ENCODE measurements at places on chromosomes 12 and 14.

DNA sequence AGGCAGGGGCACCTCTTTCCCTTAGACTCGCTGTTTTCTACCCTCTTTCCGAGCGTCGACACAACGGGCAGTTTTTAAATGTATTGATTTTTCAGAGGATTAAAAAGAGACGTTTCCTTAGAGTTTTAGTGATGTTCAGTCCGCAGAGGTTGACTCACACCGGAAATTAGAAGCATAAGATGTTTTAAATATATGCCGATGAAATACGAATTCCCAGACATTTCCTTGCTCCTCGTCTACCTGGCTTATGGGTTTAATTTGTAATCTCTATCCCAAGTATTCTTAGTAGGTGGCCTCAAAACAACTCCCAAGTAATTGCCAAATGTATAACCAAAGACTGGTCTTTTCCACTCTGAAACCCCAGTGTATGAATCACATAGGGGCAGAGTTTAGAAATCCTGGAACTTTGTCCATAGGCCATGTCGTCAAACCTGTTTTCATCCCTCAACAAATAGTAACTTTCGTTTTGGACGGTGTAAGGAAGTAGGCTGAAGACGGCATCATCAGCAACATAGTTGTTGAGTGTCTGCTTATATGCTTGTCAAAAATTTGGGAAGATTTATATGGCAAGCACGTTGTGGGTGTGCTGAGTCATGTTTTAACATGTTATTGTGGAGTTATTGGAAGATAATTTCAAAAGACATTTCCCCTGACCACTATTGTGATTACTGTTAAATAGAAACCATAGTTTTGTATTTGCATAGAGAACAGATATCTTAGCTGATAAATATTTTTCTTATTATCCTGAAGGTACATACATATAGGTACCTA, 824 bp downstream of the TBK1 start:
- DNase-seq = peak; percentile 12

- DNase-seq = no peak
Observed at GRCh38 chr12:55777856-55778255, 34.9 kb downstream of the GDF11 start.

- DNase-seq = no peak
Observed at GRCh38 chr12:112822056-112822455, 30.5 kb downstream of the RPH3A start.

DNA sequence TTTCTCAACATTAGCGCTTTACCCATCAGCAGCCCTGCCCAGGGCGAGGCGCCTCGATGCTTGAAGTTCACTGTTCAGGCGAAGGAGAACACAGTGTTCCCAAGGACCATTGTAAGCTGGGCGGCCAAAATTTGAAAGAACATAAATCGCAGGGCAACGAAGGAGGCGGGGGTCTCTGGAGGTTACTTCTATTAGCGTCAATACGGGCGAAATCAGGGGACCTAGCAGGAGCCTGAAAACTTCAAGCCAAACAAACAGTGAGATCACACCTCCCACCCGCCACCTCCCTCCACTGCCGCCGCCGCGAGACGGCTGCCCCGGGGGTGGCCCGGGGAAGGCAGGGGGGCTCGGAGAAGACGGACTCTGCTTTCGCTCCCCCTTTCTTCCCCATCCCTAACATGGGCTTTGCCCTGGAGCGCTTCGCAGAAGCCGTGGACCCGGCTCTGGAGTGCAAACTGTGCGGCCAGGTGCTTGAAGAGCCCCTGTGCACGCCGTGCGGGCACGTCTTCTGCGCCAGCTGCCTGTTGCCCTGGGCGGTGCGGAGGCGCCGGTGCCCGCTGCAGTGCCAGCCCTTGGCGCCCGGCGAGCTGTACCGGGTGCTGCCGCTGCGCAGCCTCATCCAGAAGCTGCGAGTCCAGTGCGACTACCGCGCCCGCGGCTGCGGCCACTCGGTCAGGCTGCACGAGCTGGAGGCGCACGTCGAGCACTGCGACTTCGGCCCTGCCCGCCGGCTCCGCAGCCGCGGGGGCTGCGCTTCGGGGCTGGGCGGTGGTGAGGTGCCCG, at the start of gene PDZRN4:
Gene PDZRN4 (plus strand): TSS at position 263 of the 783 bp plus-strand sequence.
- DNase-seq = no peak

DNA sequence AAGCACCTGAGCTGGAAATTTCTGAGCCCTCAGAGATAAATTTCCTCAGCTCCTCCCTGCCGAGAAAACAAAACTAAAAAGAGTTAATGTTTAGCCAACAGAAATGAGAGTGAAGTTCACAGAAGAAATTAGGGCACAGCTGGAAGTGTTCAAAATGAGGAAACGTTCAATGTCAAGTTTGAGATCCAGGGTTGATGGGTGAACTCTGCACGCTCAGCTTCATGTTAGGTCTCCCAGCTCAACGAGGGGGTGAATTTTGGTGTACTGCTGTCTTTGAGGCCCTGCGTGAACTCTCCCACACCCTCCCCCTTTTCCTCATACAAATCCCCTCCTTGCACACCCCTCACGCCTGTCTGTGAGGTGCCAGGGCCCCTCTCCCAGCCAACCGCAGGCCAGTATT, 13.3 kb upstream of the OAS3 start:
- no peak for DNase-seq

DNA sequence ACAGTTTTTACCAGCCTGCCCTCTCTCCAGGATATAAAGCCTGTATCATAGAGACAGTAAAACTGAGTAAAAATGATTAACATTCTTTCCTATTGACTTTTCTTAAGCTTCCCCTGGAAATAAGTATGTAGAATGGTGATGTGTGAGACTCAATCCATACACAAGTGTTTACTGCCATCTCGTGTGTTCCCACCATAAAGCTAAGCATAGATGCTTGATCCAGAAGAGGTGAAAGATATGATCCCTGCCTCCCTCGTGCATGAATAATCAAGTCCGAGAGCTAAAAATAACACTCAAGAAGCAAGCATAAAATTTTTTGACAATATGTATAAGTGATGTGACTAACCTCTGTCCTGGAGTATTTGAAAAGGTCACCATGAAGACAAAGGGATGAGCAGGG, 16.9 kb upstream of the GSG1 start:
- no peak for DNase-seq

DNA sequence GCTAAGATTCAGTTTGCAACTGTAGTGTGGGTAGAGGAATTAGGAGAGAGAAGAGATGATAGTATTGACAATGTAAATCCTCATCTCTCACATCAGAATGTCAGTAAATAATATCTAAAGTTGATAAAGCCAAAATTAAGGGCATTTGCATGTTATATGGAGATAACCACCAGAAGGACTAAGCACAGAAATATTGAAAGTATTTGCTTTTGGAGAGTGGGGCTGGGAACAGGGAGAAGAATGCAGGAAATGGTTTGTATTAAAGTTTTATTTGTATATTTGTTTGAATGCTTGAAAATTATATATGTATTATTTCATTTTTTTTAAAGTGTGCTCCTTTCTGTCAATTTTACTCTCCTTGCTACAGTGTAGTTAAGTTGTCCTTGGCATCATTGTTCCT, 491.4 kb downstream of the APAF1 start:
- DNase-seq = no peak

DNA sequence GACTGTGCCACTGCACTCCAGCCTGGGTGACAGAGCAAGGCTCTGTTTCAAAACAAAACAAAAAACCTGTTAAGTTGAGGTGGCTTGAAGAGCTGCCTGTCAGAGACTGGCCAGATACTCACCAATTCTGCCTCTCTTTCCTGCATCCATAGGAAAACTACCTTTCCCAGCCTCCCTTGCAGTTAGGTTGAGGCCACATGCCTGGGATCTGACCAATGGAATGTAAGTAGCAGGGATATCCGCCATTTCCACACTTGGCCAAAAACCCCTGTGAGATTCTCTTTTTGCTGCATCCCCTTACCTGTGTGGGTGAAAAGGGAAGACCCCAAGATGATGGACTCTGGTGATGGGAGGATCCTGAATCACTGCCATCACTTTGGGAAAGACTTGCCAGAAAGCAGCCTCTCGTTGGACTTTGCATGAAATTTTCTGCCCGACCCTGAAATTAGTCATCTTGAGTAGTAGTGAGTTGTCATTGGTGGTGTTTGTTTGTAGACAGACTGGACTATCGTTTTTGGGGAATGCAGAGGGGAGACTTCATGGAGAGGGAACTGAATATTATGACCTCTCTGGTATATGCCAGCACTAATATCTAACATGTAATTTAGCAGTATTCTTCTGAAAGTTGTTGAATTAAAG, 14.0 kb downstream of the GPR68 start:
- DNase-seq = no peak

GRCh38 chr14:98935921-98936320, 336.1 kb downstream of the BCL11B start:
- no peak for DNase-seq

GRCh38 chr12:12461923-12462315, 100.7 kb downstream of the DUSP16 start:
- DNase-seq = no peak

- no peak for DNase-seq
Observed at GRCh38 chr12:43167691-43168090, 384.3 kb downstream of the ADAMTS20 start.

DNA sequence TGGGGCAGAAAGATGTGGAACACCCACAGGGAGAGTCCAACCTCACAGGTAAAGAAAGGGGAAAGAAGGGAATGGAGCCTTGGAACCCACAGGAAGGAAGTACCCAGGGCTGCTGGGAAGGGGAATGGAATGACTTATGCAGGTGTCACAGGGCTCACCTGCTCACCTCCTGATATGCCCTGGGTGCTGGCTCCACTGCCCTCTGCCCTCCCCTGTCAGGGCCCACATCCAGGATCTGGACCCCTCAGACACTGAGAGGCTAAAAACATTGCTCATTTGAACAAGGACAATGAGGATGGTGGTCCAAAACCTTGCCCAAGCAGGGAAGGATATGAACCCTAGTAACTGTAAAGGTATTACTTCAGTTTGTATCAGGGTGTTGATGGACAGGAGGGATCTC, 19.3 kb downstream of the ZBTB39 start:
- peak; percentile 1 for DNase-seq

GRCh38 chr14:36900846-36901245, 239.2 kb downstream of the PAX9 start:
- DNase-seq = no peak

DNA sequence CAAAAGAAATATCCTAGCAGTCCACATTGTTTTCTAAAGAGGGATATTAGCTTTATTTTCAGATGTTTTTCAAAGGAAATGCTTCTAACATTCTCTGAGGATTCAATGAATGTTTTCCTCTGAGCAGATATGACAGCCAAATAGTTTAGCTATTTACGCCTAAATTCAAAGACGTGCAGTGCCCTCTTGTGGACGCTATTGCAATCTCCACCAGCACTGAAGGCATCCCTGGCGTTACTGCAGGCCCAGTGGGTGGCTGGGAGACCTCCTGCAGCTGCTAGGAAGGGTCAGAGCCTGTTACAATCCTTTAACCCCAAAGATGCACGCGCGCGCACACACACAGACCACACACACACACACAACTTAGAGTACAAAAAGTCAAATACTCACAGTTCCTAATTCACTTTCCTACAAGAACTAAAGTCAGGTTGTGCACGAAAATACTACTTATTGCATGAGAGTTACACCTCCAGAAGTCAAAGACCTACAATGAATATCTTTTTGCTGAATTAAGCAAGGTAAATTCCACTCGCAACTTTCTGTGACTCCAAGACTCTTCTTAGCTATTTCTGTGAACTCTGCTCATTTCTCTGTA, 589.3 kb upstream of the TMEM132C start:
- DNase-seq = peak; percentile 18

- DNase-seq = peak; percentile 33
Observed at GRCh38 chr12:10363914-10364814, 25.7 kb downstream of the KLRK1 start.

GRCh38 chr14:32202491-32202997, 525 bp downstream of the RNU6-8 start:
- DNase-seq = no peak

DNA sequence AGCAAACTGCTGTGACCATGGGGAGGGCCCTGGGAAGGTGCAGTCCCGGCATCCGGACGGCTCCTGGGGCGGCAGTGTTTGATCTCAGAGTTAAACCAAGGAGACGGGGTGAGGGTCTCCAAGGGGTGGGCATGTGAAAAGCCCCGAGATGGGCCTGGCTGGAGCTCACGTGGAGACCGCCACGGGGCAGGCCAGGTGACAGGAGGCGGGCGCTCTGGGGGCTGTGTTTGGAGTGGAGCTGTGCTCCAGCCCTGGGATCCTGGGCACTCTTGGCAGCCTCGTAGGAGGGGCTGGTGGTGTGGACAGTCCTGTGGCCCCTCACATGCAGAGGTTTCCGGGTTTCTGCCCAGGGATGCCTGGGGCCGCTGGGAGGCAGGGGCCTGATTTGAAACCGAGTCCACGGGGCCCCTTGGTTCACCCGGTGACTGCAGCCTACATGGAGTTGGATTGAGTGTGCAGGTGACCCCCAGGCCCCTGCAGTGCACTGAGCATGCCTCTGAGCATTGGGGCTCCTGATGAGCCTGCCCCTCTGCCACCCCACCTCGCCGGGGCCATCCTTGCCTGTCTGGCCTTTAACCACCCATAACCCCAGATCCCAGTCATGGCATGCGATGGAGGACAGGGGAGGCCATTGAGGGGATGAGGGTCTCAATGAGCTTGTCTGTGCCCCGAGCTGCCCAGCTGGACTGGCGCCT, 8.4 kb downstream of the KIF26A start:
- no peak for DNase-seq

GRCh38 chr12:54364413-54364812, at the start of gene GPR84:
TSS of gene GPR84 (minus strand) at chr12:54364486. CDS start at chr12:54363851, 635 bp downstream.
- DNase-seq = no peak

DNA sequence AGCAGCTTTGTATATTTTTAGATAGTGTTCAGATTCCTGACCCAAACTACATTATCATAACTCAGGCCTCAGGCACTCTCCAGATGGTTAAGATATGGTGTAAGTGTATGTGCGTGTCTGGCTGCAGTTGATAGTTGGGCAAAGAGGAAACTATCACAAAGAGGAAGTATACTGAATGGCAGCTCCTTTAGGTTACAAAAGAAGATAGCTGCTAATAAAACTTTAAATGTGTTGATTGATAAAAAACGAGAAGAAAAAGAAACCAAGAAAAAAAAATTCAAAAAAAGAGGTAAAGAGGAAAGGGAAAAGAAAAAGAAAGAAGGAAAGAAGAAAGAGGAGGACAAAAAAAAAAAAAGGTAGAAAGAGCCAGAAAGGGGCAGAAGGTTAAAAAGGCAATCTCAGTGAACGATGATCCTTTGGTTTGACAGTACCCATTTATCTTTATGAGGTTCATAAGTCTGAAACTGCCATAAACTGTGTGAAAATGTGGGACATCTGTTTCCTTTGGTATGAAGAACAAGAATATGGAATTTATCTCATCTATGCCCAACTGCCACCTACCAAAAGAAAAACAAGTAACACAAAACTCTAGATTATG, 42.2 kb downstream of the TAOK3 start:
- DNase-seq = peak; percentile 62

DNA sequence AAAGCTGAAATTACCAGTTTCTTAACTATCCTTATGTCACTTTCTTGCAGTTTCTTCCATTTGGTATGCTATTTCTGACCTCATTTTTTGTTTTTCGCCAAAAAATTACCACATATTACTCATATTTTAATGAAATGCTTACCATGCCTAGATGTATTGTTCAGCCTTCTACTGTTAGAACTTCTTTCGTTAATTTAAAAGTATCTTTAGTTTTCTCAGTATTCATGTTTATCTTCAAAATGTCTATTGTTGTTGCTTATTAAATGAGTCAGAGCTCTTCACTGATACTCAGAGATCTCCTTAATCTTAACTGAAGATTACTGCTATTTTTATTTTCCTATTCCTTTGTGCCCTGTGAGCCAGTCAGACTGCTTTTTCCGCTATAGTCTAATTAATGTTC, 20.5 kb downstream of the RAP1B start:
- DNase-seq = no peak

Measured in germinal center (tissue), 1 donor.